ENCODE measurements at places on chromosomes 4 and X.

DNA sequence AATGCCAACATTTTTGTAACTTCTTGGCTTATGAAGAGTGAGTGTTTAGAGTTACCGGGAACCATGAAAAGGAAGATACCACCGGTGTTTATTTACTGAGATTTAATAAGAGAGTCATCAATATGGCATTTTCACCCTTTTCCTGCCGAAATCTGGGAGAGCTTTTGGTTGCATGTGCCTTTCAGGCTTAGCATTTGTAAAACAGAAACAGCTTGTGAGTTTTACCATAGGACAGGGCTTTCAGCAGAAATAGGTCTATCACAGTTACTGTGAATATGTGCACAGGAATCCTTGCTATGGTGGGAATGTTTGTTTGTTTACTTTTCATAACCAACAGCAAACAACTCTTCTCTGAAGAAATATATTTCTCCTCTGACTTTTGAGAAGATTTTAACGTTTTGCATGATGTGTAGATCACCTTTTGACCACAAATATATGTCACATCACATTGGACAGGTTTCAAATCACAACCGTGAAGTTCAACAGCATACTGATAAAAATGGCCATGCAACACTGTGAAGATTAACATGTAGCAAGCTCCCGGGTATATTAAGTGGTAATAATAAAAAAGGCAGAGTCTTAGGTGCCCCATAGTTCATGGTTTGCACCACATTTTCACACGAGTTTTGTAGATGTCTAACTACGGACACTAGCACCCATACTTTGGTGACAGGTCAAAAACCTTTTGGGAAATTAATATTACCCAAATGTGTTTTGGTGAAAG is 21.3 kb downstream of the ARHGAP24 start:
- DNase-seq = no peak

GRCh38 chr4:24858550-24858949 is 54.3 kb downstream of the CCDC149 start:
- DNase-seq = no peak

GRCh38 chrX:7828594-7828993 is 14.4 kb upstream of the VCX start:
- DNase-seq = no peak

DNA sequence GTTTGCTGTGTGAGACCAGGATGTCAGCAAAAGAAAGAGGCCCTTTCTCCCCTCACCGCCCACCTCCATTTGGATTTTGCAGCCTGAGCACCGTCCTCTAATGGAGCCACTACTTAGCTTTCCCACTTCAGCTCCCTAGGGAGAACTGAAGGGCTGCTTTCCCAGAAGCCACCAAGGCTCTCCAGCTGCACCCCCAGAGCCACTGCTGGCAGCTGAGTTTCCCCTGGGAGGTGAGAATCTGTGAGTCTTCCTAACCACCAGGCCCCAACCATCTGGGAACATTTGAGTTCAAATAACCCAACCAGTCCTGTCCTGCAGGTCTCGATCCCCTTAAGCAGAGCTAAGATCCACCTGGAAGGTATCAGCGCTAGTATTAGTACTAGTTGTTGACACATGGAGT is 173.1 kb upstream of the USP9X start:
- peak; percentile 40 for DNase-seq

- no peak for DNase-seq
Measured at GRCh38 chr4:158958489-158959270, 144.2 kb upstream of the RAPGEF2 start.

DNA sequence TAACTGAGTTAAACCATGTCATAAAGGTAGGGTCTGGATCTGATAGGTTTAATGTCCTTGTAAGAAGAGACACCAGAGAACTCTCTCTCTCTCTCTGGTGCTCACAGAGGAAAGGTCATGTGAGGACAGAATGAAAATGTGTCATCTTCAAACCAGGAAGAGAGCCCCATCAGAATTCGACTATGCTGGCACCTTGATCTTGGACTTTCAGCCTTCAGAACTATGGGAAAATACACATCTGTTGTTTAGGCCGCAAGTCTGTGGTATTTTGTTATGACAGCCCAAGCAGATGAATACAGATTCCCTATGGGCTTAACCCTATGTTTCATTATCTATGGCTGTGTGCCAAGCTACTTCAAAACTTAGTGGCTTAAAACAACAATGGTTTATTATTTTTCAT is 105.5 kb upstream of the DDIT4L start:
- DNase-seq = no peak

GRCh38 chr4:61864286-61864685 is 664.2 kb downstream of the ADGRL3 start:
- DNase-seq = no peak

DNA sequence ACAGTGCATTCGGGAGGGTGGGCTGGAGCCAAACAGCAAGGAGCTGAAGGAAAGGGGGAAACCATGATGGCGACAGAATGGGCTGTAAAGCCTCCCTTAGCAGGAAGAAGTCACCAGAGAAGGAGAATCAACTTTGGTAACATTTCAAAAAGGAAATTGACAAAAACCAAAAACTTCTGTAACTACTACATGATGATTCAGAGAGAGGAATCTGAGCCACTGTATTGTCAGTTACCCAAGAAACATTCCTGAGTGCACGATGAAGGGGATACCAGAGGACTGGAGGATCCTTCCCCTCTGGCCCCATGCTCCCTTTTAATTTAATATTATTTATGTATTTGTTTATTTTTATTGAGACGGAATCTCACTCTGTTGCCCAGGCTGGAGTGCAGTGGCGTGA is 26.3 kb downstream of the PDHA1 start:
- no peak for DNase-seq

GRCh38 chr4:114229706-114230105 is 250.3 kb upstream of the ARSJ start:
- no peak for DNase-seq

DNA sequence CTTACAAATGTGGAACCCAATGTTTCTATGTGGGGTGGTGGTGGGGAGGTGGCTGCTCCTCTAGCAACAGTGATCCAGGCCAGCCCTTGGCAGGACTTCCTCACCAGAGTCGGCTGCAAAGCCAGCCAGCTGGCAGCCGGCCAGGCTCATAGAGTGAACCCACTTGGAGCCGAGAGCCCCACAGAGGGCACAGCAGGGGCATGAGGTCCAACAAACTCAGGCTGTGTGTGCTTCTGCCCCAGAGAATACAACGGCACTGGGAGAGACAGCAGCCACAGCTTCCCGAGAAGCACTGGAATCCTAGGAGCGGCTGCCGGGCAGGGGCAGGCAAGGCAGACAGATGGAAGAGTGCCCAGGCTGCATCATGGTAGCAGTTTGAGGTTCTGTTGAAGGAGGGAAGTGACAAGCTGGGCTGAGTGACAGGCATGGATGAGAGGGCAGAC is 23.5 kb upstream of the SOWAHD start:
- DNase-seq = peak; percentile 58

GRCh38 chrX:25144043-25144940 is 128.5 kb upstream of the ARX start:
- peak; percentile 61 for DNase-seq

DNA sequence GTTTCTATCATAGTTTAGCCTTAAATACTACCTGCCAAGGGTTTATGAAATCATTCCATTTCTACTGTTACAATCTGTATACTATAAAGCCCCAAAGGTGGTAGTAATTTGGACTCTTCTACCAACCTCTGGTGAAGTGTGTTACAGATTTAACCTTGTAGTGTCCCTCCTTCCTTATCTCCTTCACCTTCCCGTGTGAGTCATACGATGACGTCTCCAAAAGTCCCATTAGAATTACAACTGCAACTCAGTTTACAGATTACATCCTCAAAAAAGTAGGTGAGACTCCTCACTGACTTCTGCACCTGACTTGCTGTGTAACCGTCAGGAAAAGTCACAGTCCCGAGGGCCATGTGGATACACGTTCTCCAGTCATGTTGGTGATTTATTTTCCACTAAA is 219.0 kb downstream of the DCTD start:
- DNase-seq = no peak

- DNase-seq = peak; percentile 16
Measured at GRCh38 chr4:164997324-164997723, 19.9 kb upstream of the TRIM61 start.

GRCh38 chr4:147530723-147531122 is 49.8 kb downstream of the EDNRA start:
- DNase-seq = no peak

DNA sequence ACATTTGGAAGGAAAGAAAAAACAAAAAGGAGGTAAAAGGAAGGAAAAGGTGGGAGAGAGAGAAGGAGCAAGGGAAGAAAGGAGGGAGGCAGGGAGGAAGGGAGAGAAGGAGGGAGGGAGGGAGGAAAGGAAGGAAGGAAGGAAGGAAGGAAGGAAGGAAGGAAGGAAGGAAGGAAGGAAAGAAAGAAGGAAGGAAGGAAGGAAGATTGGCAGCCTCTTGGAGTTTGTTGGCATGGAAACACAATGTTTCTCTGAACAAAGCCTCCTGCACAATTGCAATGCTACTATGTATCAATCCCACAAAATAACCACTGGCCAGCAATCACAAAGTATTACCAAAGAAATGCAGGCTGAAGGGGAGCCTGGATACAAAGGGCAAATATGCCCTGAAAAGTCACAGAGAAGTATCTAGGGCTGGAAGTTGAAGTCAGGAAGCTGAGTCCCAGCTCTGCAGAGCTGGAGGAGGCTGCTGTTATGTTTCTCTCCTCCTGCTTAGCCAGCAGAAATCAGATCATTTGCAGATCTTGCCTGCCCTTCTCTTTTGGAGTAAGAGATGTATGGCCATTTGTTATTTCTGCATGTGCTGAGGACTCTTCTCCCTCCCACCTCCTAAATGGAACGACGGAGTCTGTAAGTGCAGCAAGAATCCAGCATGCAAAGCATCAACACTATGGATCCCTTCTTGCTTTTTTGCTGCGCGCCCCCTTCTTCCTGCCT is 195.9 kb upstream of the LDB2 start:
- DNase-seq = no peak

DNA sequence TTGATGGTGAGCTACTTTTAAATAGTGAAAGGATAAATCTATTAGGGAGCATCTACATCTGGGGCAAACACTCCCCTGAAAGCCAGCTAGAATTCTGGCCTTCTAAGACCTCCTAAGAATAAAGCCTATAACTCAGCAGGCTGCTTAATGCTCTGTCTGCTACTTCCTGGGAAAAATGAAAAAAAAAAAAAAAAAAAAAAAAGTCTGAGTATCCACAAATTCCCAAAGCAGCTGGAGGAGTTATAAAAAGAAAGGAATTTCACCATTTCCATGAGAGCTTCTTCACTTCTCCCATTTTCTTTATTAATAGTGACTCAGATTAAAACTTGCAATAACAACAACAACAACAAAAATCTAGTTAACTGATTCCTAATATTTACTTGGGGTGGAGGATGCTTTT is 511.2 kb downstream of the INPP4B start:
- DNase-seq = no peak

- no peak for DNase-seq
Measured at GRCh38 chr4:148302416-148302815, 139.8 kb downstream of the NR3C2 start.

GRCh38 chr4:127236889-127237288 is 395.9 kb upstream of the INTU start:
- no peak for DNase-seq

DNA sequence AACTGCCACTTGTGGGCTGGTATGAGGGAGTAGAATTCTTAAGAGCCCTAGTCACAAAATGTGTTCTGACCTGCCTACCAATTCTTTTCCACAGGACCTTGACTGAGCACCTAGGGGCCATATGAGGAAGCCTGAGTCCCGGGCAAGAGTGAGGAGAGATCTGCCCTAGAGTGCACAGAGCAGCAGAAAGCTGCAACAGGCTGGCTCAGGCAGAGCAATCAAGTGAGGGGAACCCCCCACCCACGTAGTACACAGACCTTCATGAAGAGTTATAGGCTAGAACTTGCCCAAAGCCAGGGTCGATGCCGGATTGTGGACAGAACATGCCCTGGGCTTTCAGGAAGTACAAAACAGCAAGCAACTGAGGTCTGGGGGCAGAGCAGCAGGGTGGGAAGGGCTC is 117.0 kb downstream of the SPOCK3 start:
- DNase-seq = no peak

DNA sequence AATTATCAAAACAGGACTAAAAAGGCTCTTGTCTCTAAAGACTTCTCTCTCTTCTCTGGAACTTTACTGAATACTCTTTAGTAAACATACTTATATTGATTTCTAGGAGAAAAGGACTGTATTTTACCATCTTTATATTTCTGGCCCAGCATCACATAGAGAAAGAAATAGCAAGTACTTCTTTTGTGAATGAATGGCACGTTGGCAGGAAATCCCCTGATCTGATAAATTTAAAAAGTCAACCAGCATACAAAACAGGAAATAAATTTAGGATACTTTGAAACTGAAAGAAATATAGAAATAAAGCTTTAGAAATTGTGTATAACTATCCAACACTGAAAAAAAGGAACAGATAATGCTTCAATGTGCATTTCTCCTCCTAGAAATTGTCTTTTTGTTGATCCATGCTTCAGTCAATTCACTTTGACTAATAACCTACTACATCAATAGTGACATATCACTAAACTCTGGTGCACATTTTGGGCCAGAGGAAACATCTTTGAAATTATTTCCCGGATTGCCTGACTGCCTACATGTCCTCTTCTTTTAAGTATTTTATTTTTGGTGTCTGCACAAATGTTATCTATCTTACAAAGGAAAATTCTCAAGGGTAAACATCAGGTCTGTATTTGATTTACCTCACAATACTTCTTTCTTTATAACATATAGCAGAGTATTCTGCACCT is 183.5 kb upstream of the FSTL5 start:
- DNase-seq = no peak
